Activated naive CD4-positive, alpha-beta T cell treated with anti-CD3 and anti-CD28 coated beads, Interleukin-2, amount 10 ng/mL, durations not matched to agents 7 days and 5 days (primary cell): ENCODE measurements at places on chromosomes 5 and 9.

DNA sequence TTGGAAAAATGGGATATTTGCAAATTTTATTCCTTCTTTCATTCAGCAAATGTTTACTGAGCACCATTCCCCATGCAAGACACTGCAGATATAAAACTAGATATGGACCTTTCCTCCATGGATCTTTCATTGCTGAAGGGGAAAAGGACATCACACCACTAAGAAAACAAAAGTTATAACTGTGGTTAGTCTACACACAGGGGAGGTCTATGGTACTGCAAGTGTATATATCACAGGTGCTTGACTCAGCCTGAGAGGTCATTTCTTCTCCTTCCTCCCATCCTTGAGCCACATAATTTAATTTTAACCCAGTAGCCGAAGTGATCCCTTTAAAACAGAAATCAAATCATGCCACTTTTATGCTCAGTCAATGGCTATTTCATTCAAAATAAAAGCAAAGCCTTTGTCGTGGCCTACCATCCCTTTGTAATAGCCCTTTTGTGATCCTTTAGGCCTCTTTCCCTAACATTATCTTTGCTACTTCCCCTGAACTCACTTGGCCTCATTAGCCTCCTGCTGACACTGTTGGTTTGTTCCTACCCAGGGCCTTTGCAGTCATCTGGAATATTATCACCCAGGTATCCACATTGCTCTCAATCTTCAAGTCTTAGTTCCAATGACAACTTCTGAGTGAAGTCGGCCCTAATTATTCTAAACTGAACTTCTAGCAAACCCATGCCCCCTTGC, 213.2 kb downstream of the GABRB2 start:
- H3K36me3 ChIP-seq, result no peaks in the 10 kb centered on the region
- H3K27me3 ChIP-seq, result no peaks in the 10 kb centered on the region
- H3K4me3 ChIP-seq, result no peak overlapping the region
- H3K27ac ChIP-seq, result no peak overlapping the region
- no peak for DNase-seq

DNA sequence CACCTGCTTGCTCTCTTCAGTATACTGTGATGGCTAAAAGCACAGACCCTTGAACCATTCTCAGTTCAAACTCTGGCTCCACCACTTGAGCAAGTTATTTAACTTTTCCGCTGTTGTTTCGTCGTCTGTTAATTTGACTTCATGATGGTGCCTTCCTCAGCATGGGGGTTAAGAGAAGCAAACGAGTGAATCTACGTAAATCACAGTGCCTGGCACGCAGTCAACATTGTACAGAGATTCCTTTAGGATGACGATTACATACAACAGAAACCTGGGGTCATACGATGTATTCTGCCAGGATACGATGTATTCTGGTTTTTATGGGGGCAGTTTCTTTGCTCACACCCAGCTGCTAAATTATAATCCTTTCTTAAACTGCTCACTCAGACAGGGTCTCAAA, 515.6 kb downstream of the CCDC171 start:
- H3K27ac ChIP-seq, result no peak overlapping the region
- H3K4me1 ChIP-seq, result no peaks in the 10 kb centered on the region
- no peaks in the 10 kb centered on the region for H3K27me3 ChIP-seq
- no peak overlapping the region for H3K4me3 ChIP-seq
- no peak for DNase-seq

DNA sequence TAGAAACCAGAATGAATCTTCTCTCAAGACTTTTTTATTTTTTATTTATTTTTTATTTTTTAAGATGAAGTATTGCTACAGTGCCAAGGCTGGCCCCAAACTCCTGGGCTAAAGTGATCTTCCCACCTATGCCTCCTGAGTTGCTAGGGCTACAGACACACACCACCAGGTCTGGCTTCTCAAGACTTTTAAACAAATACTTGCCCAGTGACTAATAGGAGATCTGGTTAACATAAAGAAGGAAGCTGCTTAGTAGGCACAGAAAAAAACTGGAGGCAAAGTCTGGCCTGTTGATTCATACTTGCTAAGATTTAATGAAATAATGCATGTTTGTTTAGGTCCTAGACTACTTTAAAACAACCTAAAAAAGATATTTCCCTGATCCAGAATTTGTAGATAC, 43.8 kb downstream of the SLC38A9 start:
- no peak for DNase-seq
- peaks cover 3% of the 10 kb centered on the region for H3K4me1 ChIP-seq
- H3K27ac ChIP-seq, result no peak overlapping the region
- H3K36me3 ChIP-seq, result peaks cover 18% of the 10 kb centered on the region

DNA sequence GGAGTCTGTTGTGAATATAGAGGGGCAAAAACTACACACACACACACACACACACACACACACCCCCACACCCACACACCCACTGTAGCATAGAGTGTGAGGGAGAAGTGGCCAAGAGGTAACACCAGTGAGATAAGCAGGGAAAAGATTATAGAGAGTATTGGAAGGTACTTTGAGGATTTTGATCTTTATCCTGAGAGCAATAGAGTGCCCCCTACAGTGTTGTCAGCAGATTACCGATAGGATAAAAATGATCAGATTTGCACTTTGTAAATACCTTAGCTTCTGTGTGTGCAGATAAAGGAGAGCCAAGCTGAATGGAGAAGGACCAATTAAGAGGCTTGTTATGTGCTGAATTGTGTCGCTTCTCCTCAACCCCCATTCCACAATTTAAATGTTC, 32.3 kb downstream of the ERCC6L2 start:
- no peak overlapping the region for H3K27ac ChIP-seq
- H3K27me3 ChIP-seq, result no peaks in the 10 kb centered on the region
- DNase-seq, result no peak
- H3K4me3 ChIP-seq, result no peak overlapping the region
- H3K4me1 ChIP-seq, result no peaks in the 10 kb centered on the region

DNA sequence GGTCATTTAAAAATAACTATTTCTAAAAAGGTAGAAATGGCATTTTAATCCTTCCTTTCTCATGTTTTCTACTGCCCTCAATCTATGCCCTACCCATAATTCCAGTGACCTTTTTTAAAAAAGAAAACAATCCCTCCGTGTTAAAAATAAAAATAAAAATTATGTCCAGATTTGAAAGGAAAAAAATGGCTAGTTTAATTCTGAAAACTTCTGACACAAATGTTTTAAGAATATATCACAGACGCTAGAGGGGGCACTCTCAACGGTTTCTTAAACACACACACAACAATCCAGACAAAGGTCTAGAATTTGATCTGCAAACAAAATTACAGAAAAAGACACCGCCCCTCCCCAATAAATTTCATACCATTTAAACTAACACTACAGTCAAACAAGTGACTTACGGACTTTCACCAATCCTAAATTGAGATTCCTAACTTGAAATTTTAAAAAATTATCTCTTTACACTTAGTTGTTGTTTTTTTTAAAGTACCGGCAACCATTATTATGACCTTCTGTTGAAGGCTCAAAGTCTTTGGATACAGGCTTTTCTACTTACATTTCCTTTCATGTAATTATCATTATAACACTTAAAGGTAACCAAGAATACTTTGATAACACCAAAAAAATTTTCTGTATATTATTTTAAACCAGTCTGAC, 38.2 kb downstream of the CLINT1 start:
- H3K27me3 ChIP-seq, result no peaks in the 10 kb centered on the region
- peaks cover 15% of the 10 kb centered on the region for H3K36me3 ChIP-seq
- DNase-seq, result peak; percentile 25
- H3K4me3 ChIP-seq, result no peak overlapping the region
- H3K4me1 ChIP-seq, result peaks cover 12% of the 10 kb centered on the region
- no peak overlapping the region for H3K27ac ChIP-seq

- H3K27ac ChIP-seq, result no peak overlapping the region
- H3K27me3 ChIP-seq, result no peaks in the 10 kb centered on the region
- H3K4me1 ChIP-seq, result no peaks in the 10 kb centered on the region
- H3K4me3 ChIP-seq, result no peak overlapping the region
These were observed 430.3 kb upstream of the ZNF462 start for GRCh38 chr9:106432631-106433030.

GRCh38 chr9:125744616-125745015, 2.6 kb upstream of the PBX3 start:
- H3K4me1 ChIP-seq, result peaks cover 24% of the 10 kb centered on the region
- DNase-seq, result no peak
- H3K27ac ChIP-seq, result no peak overlapping the region
- H3K27me3 ChIP-seq, result peaks cover 35% of the 10 kb centered on the region

DNA sequence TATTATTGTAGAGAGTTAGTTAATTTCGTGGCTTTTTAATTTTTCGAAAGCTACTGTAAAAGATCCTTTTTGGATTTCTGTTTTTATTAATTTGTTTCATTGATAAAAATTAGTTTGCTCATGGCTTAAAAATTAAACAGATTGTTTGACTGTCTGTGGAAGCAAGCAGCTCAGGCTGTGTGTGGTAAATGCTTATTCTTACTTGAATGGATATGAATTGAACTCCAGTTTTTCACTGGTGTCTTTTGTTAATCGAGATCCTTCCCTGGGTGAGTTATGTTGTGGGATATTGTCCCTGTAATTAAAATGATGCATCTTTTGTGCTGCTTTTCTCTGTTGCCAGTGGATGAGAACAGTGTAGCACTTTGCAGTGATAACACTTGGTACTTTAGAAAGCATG, 75.3 kb downstream of the PIK3R1 start:
- H3K4me3 ChIP-seq, result no peak overlapping the region
- DNase-seq, result no peak
- H3K27ac ChIP-seq, result no peak overlapping the region
- peaks cover 56% of the 10 kb centered on the region for H3K4me1 ChIP-seq
- peaks cover 54% of the 10 kb centered on the region for H3K36me3 ChIP-seq

DNA sequence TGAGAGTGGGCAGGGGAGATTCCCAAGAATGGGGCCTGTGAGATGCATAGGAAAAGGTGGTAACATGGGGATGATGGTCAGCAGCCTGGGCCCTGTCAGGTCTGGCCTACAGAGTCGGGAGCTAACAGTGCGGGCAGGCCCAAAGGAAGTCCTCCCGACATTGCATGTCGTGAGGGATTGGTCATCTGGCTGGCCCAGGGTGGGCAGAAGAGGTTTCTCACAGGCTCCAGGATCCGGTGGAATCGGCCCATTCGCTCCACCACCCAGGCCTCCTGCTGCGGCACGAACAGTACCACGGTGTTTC, 514 bp downstream of the STOML2 start:
- peaks cover 45% of the 10 kb centered on the region for H3K4me1 ChIP-seq
- peak overlapping the region; percentile 81 for H3K4me3 ChIP-seq
- peaks cover 40% of the 10 kb centered on the region for H3K36me3 ChIP-seq
- peak overlapping the region; percentile 83 for H3K27ac ChIP-seq
- H3K27me3 ChIP-seq, result no peaks in the 10 kb centered on the region

GRCh38 chr9:120263836-120264235, 316.1 kb downstream of the CDK5RAP2 start:
- no peak for DNase-seq
- no peaks in the 10 kb centered on the region for H3K36me3 ChIP-seq
- no peak overlapping the region for H3K4me3 ChIP-seq
- no peak overlapping the region for H3K27ac ChIP-seq

GRCh38 chr5:147892696-147893296, 13.5 kb downstream of the C5orf46 start:
- no peak overlapping the region for H3K27ac ChIP-seq
- no peak overlapping the region for H3K4me3 ChIP-seq

DNA sequence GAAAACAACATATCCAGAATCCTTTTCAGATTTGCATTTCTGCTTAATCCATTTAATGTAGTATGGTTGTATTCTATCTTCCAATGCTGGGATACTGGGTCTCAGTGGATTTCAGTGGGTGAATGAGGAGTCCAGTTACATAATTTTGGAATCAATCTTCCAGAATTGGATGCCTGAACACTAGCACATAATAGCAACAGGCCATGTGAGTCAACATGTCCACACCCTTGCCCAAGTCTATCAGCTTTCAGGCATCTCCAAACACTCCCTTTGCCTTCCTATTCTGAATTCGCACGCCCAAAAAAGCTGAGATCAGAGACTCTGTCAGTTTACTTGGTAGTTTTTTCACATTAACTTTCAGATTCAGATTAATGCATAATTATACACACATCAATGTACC, 202.6 kb downstream of the TSSK1B start:
- H3K4me1 ChIP-seq, result no peaks in the 10 kb centered on the region
- peaks cover 23% of the 10 kb centered on the region for H3K27me3 ChIP-seq
- no peak overlapping the region for H3K27ac ChIP-seq
- no peaks in the 10 kb centered on the region for H3K36me3 ChIP-seq
- DNase-seq, result no peak

- H3K36me3 ChIP-seq, result no peaks in the 10 kb centered on the region
- H3K27ac ChIP-seq, result no peak overlapping the region
- no peak overlapping the region for H3K4me3 ChIP-seq
- H3K4me1 ChIP-seq, result no peaks in the 10 kb centered on the region
- no peak for DNase-seq
These were observed 917.0 kb downstream of the CDH9 start for GRCh38 chr5:26121338-26121737.

DNA sequence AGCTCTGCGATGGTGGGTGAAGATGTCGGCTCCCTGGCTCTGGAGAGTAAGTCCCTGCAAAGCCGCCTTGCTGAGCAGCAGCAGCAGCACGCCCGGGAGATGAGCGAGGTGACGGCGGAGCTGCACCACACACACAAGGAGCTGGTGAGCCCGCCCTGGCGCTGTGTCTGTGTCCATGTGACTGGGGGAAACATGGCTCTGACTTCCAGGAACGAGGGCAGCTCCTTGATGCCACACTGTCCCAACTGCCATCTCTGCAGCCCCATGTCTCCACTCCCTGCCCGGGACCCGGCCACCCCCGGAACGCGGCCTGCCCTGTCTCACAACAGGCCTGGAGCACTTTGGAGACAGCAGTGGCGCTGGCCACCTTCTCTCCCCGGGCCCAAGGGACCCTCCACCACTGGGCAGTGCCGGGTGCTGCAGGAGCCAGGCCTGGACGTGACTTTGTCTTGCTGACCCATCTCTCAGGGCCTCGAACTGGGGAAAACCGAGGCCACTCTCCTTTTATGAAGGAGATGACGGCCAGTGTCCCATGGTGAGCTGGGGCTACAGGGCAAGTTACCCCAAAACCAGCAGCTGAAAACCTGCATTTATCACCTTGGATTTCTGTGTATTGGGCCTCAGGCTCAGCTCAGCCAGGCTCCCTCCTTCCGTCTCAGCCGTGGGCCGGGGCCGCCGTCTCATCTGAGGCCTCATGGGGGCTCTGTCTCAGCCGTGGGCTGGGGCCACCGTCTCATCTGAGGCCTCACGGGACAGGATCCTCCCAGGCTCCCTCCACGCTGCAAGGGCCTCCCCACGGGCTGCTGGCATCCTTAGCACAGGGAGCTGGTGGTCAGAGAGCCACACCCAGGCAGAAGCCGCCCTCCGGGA, 28.6 kb downstream of the CEP72 start:
- DNase-seq, result no peak
- no peak overlapping the region for H3K4me3 ChIP-seq
- H3K27me3 ChIP-seq, result no peaks in the 10 kb centered on the region
- H3K36me3 ChIP-seq, result peaks cover 29% of the 10 kb centered on the region
- H3K27ac ChIP-seq, result no peak overlapping the region

GRCh38 chr5:95873351-95873750, 50.8 kb upstream of the GLRX start:
- H3K27me3 ChIP-seq, result peaks cover 4% of the 10 kb centered on the region
- H3K4me1 ChIP-seq, result peaks cover 34% of the 10 kb centered on the region
- H3K27ac ChIP-seq, result no peak overlapping the region
